ENCODE measurements at places on chromosomes 11 and 22. TPM values are rescaled to one million over a fixed set of nuclear protein-coding genes. Genes with fewer than 3 reads are reported as not detected.

DNA sequence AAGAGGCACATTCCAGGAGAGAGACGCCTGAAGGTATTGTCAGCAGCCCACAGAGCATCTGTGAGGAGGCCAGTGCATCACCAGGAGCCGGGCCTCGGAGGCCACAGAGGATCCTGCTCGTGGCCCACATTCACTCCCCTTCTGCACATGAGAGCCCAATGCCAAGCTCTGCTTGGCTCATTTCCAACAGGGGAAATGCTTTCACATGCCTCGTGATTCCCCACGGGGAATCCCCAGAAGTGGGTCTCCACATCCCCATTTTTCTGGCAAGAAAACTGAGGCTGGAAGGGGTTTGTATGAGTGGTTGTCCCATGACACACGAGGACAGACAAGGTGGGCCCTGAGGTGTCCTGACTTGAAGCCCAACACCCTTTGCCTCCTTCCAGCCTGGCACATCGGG is 34.4 kb downstream of the TP53I11 start:
- no peak for DNase-seq

DNA sequence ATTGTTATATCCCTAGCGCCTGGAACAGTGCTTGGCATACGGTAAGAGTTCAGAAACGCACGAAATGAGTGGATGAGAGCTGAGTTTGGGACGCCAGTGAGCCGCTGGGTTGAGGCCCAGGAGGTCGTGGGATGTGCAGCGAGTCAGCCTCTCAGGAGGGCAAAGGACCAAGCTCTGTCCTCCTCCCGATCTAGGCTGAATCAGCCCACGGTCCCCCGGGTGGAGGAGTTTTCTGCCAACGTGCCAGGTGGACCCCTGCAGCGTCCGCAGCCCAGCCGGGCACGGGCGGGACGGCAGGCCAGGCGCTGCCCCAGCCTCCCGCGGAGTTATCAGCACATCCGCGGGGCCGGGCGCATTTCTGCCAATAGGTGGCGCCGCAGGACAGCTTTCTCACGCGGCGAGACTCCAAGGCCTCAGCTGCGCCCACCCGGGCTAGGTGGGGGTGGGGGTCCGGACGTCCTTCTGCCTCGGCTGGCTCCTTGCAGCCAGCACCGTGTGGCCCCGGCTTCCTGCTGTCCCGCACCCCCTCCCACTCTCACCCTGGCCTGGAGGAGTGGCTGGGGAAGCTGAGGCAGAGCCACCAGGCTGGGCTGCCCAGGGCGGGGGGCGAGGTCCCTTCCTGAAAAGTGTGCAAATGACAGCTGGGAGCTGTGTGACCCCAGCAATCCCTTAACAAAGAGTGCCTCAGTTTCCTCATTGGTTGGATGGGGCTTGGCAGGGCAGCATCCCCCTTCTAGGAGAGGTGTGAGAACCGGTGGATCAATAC is 2.2 kb upstream of the RPS19BP1 start:
- DNase-seq: peak; percentile 90

GRCh38 chr22:28116219-28116673 is 197.2 kb upstream of the PITPNB start:
- no peak for DNase-seq

GRCh38 chr22:24331468-24332440 is 61.1 kb downstream of the SPECC1L start:
- DNase-seq: no peak

DNA sequence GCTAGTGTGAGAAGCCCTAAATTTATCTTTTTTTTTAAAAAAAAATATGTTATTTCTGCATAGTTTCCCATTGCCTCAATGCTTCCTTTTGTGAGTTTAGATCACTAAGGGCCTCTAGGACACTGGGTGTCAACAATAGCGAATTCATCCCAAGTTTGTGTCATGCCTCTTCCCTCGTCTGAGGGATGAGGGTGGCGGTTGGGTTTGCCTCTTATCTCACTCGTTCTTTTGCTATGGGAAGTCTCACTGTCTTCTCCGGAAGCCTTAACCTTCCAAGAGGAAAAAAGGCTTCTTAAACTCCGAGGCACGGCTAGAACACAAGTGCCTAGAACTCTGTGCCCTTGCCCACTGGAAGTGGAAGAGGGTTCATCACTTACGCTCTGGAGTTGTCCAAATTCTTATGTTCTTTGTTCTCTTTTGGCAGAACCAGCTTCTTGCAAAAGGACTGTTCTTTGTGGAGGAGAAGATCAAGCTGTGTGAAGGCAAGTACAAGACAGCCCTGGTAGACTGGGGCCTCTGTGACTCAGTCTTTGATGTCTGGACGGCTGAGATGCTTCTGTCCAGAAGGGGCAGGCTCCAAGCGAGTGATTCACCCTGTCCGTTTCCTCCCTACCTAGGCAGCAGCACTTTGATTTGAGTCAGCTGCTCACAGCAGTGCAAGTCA is 78.5 kb downstream of the TRAF6 start:
- DNase-seq: peak; percentile 86

GDPD5 gene
- 12.5 TPM for total RNA-seq

DNA sequence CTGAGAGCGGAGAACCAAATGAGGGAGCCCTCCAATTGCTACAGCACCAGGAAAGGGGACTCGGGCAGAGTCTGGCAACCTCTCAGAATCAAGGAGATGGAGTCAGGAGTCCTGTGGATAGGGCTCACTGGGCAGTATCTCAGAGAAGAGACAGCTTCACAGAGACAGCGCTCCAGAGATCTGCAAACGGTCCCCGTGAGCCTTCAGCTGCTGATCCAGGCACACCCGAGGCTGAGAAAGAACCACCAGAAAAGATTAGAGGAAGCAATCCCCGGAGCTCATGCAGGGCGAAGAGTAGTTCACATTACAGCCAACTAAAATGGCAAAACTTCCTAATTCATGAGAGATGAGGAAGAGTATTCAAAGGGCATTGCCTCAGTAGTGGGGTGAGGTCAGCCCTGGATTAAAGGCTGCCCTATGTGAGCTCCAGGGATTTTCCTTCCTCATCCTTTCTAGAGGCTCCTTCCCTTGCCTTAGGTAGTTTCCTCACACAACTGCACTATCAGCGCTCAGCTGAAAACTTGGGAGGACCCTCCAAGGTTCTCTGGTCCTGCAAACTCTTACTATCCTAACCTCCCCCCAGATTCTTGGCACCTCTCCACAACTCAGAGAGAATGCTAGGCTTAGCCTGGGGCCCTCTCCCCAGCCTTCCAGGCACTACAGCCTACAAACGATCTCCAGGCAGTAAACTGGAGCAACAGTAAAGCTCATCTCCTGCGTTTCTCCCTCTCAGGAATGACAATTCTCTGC is 23.7 kb downstream of the SCN4B start:
- no peak for DNase-seq

DNA sequence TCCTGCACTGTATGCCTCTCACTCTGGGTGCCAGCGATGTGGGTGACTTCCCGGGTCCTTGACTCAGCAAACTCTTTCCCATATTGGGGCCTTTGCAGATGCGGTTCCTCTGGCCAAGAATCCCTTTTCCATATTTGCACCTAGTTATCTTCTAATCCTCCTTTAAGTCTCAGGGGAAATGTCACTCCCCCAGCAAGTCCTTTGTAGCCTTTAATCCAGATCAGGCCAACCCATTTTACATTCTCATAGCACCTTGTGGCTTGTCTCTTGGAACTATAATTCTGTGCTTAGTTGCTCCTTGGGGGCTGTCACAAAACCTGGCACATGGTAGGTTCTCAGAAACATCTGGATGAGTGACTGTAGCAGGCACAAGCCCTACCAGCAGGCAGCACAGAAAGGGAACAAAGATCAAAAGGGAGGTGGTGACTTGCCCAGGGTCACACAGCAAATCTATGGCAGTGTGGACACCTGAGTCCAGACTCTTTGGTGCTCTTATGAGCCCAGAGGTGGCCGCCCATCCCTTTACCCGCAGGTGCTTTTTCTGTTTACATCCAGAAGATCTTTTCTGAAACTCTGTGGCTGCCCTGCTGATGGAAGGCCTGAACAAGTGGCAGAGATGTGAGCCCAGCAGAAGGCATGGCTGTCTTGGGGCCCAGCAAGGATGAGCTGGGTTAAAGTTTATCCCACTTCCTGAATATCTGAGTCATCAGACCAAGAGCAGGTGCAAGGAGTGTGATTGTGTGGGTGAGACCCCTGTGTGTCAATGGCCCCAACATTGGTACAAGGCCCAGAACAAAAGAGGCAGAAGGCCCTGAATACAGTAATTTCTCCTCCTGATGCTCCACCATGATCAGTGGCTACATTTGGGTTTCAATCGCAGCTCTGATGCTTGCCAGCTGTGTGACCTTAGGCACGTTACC is 78.6 kb upstream of the GRK3 start:
- DNase-seq: no peak

DNA sequence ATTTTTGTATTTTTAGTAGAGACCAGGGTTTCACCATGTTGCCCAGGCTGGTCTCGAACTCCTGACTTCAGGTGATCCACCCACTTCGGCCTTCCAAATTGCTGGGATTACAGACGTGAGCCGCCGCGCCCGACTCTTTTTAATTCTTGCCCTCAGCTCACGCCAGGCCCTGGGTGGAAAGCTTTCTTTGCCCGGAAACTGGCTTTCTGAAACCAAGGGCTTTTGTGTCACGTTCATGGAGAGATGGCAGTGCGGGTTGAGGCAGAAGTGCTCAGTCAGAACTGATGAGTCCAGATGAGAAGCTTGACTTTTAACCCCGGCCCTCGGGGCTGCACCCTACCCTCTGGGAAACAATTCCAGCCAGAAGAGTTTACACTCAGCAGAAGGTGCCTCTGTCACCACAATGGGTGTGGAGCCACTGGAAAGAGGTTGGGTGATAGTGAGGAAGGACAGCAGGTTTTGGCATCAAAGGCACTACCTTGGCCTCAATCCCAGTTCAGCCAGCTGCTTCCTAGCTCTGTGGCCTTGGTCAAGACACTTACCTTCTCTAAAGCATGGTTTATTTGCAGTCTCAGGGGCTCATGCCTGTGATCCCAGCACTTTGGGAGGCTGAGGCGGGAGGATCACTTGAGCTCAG is 890 bp upstream of the ARFGAP3 start:
- DNase-seq: no peak

- no peak for DNase-seq
These were observed 80.7 kb upstream of the FAM181B start for GRCh38 chr11:82814379-82814778.

DNA sequence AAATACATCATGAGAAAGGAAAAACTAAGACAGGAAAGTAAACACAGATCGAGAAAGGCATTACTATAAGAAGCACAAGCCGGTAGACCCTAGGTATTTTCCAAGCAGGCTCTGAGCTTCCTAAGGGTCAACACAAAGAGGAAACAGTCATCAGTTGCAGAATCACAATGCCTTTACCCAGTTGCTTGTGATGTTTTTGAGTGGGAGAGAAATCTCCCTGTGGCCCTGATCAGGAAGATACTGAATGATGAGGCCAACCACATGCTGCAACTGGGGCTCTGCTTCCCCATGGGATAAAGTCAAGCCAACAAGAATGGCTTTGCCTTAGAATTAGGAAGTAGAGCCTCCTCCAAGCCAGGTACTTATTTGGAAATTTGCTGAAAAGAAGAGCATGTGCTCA is 132.6 kb downstream of the MICAL2 start:
- DNase-seq: no peak

KRTAP5-9 gene
- not detected for total RNA-seq

DNA sequence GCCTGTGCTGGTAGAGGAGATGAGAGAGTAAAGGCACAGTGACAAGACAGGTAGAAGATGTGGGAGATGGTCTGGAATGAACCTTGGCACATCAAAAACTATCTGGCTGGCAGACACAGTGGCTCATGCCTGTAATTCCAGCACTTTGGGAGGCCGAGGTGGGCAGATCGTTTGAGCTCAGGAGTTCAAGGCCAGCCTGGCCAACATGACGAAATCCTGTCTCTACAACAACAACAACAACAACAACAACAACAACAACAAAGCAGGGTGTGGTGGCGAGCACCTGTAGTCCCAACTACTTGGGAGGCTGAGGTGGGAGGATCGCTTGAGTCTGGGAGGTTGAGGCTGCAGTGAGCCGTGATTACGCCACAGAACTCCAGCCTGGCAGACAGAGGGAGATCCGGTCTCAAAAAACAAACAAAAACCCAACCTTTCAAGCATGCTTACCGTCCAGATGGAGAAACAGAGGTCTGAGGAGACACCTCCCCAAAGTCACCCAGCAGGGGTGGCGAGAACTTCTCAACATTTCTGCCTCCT is 11.8 kb downstream of the KCTD21 start:
- no peak for DNase-seq

DNA sequence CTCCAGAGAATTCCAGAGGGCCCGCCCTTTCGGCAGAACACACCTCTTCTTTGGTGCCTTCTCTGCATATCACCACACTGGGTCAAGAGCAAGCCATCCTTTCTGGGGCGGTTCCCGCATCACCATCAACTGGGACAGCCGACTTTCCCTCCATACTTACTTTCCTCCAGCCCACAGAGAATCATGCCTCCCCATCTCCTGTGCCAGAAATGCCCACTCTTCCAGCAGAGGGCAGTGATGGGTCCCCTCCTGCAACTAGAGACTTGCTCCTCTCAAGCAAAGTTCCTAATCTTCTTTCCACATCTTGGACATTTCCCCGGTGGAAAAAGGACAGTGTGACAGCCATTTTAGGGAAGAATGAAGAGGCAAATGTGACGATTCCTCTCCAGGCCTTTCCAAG is 157.7 kb downstream of the C11orf91 start:
- DNase-seq: peak; percentile 44

DNA sequence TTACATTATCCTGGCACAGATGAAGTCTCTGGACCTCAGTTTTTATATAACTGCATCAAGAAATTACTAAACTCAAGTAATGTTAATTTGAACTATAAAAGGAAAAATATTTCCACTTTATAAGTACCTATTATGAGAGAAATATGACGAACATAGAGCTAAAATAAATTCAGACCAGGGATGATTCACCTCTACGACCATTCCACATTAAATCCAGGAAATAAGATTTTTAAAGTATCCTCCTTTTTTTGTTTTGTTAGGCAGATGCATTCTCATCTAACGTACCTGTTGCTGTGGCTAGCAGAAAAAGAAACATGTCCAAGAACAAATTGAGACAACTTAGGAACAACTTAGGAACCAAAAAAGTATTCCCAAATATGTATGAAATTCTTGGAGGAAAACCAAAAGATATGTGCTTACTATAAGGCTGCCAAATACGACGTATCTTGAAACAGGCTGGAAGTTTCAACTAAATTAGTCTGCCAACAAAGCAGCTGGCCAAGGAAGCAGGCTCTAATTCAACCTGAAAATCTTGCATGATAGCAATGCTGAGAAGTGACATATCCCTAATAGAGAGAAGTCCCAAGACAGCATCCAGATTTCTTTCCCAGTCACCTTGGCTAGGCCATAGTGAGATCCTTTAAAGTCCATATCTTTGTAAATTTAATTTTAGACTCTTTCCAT is 15.7 kb downstream of the SPTY2D1 start:
- no peak for DNase-seq

ST14 gene
- 0.43 TPM for total RNA-seq

Measured in heart left ventricle (tissue), 16 donors.